Stimulated activated CD8-positive, alpha-beta memory T cell treated with anti-CD3 and anti-CD28 coated beads, Interleukin-7, amount 100 ng/mL, for 48 hours (primary cell): ENCODE measurements at places on chromosomes 7 and 10.

- DNase-seq = no peak
Measured at GRCh38 chr10:116256752-116257259, 16.2 kb downstream of the GFRA1 start.

GRCh38 chr10:86065711-86066251 is 300.8 kb downstream of the GRID1 start:
- DNase-seq = no peak

- peak; percentile 25 for DNase-seq
Measured at GRCh38 chr10:29734962-29735627, 100.3 kb upstream of the SVIL start.

DNA sequence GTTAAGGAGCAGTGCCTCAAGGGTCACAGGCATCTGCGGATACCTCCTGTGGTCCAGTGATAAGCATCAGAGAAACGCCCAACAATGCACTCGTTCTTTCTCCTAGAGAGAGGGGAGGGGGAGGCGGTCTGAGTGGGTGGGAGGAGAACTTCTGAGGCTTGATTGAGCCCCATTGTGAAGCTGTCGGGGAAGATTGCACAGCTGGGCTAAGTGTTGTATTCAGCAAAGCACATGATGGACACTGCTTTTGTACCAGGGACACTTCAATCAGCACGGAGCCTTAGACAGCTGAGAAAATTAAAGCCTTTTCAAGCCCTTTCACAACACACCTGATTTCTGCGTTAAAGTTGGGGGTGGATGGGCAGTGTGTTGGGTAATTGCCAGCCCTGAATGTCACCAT is 230.3 kb upstream of the GHITM start:
- no peak for DNase-seq

DNA sequence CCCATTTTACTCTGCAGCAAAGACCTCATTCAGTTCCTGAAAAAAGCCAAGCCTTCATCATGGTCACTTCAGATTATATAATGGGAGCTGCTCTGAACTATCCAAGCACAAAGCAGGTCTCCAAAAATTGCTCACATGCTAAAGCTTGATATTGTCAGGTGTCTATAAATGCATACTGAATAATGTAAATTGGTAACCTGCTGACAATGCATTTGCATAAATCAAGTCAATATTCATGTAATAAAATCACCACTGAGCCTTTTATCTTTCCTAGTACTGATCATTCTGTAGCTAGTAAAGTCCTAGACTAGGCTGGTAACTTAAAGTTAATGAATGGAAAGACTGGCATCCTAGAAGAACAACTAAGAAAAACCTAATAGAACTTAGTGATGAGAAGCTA is 188.3 kb downstream of the IMMP2L start:
- DNase-seq = no peak

GRCh38 chr7:40008223-40008815 is 58.3 kb downstream of the CDK13 start:
- DNase-seq = no peak

DNA sequence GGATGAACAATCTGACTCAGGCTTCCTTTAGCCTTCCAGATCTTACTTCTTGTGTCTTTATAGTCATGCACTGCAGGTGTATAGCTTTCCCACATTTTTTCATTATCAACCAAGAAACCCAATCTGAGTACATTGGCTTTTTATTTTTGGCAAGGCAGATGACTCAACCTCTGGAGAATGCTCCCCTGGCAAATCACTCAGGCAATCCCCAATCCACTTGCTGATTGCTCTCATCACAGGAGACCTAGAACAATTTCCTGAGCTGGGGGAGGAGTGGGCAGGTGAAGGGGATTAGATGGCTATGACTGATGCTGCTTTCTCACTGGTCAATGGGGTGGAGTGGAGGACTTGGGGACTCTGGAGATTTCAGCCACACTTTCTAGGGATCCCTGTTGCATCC is 134.4 kb downstream of the SLC16A9 start:
- DNase-seq = no peak

DNA sequence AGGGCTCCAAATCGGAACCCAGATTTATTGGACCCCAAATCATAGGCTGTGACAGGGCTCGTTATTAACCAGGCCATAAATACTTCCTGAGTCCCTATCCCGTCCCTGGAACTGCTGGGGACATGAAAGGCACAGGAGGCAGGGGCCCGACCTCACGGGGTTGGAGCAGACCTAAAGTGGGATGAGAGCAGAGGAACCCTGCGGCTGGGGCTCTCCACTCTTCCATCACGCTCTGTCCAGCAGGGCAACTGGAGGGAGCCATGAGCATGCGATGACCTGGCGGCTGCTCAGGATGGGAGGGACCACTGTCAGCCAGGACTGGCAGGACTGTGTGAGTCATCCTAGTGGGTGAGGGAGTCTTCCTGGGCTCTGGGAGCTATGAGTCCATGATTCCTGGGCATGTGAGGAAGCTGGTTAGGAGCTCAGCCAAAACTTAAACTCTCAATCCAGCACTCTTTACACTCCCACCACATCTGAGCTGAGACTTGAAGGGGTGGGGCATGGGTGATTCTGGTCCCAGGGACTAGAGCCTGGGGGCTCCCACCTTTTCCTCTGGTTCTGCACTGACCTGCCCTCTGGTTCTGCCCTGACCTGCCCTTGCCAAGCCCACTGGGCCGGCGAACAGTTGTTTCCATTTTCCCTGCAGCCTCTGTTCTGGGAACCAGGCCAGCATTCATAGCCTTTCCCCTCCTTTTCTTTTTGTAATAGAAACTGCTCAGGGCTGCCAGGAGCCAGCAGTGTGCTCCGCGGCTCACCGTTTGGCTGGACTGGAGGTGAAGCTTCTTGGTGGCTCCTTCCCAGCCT is 47.1 kb downstream of the SYPL1 start:
- DNase-seq = no peak

DNA sequence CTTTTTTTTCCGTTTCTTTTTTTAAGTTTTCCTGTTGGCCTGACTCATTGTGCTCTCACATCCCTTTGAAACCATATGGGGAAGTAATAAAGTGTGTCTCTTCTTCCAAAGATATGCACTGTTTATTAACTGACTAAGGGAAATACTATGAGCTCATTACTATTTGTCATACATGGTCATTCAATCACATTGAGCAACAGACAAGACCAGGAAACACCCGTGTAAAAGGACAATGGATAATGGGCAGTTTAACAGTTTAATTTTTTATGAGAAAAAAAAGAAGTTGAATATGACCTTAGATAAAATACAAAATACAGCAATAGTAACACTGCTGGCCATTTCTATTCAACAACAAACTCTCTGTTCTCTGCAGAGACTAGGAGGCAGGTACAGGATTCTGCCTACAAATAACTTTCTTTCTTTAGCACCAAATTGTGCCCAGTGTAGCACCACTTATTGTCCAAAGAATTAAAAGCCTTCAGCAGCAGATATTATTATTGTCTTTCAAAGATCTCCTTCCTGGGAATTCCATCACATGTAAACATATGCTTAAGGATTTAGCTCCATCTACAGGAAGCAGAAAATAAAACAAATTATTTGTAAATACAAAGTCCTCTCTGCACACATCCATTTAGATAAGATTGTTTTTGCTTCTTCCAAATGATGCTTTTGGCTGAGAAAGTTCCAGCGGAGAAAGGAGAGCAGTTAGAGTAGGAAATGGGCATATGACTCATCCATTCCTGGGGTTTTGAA is 55.0 kb upstream of the AKR1E2 start:
- no peak for DNase-seq

GRCh38 chr7:95199779-95200558 is 124.4 kb downstream of the PON1 start:
- no peak for DNase-seq

- no peak for DNase-seq
Measured at GRCh38 chr10:66586073-66586472, 339.8 kb upstream of the LRRTM3 start.
